Stimulated activated CD8-positive, alpha-beta memory T cell treated with anti-CD3 and anti-CD28 coated beads, Interleukin-4, amount 100 ng/mL, for 1 hour (primary cell): ENCODE measurements at places on chromosomes 4 and X.

GRCh38 chr4:170336238-170336775 is 246.6 kb upstream of the AADAT start:
- DNase-seq = no peak

GRCh38 chrX:65574356-65574755 is 39.8 kb upstream of the LAS1L start:
- no peak for DNase-seq

- DNase-seq = no peak
Measured at GRCh38 chr4:83255584-83255983, 29.0 kb downstream of the COQ2 start.

DNA sequence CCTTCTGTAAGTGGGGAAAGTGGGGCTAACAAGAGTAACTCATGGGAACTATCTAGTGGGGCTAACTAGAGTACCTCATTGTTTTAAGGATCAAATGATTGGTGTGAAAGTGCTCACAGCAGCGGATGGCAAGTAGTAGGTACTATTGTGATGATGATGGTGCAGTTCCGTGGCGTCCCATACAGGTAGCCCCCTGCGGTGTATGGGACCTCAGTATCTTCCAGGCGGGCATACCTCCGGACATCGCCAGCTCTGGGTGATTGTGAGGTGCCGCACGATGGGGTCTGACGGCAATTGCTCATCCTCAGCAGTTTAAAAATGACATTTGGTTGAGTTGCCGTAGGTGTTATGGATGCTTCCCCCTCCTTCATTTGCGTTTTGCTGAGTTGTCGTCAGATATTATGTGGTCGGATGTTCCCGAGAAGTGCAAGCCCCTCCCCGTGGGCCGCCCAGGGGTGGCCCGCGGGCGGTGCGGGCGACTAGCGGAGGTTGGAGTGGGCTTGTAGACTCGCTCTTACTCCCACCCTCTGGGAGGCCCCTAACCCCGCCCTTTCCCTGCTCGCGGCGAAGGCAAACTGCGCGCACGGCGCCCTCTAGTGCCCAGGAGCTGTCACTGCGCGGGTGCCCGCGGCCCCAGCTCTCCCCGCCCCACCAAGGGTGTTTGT is 18.3 kb upstream of the GPR101 start:
- DNase-seq = peak; percentile 60

- DNase-seq = no peak
Measured at GRCh38 chr4:85780664-85781063, 305.7 kb downstream of the ARHGAP24 start.

DNA sequence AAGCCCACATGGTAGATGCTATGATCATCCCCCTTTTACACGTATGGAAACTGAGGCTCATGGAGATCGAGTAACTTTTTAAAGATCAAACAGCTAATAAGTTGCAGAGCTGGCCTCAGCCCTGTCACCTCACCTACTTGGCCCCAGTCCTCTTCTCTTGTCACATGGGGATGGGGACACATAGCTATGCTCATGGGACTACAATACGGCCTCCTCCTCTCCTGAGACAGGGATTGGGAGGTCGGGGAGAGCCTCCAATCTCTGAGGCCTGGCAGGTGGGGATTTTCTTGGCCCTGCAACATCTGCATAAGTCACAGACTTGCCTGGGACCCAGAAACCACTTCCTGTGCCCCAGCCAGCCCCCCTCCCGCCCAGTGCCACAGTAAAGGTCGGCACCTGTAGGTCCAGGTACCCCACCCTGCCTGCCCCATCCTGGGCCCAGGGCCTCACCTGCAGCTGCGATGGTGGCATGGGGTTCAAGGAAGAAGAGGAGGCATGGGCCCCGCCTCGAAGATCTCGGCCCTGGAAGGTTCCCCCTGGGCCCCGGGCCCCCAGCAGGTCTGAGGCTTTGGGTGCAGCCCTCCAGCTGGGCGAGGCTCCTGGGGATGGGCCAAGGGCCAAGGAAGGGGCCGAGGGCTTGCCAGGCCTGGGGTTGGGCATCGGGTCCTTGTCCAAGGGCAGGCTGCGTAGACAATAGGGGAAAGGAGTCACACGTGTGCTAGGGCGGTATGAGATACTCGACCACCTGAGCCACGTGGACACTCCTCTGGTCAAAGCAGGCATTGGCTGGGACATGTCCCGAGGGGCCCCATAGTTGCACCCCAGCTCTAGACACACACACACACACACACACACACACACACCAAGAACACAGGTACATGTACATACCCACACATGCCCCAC is 6.4 kb downstream of the FOXP3 start:
- DNase-seq = no peak

GRCh38 chr4:173752610-173753230 is 222.7 kb upstream of the HAND2 start:
- DNase-seq = no peak

DNA sequence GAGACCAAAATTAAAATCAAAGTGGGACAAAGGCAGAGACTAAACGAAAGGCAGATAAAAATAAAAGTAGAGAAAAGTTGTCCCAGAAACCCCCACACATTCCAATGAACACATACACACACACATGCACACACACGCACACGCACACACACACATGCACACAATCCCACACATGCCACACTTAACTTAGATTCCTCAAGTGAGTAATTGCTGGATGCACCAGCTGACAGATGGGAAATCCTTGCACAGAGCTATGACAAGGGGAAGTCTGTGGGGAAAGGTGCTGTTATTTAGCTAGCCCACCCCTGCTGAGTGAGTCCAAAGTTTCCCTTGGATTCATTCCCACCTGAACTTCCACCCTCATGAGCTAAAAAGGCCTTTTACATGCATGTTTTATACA is 233.9 kb downstream of the RAB28 start:
- DNase-seq = no peak

DNA sequence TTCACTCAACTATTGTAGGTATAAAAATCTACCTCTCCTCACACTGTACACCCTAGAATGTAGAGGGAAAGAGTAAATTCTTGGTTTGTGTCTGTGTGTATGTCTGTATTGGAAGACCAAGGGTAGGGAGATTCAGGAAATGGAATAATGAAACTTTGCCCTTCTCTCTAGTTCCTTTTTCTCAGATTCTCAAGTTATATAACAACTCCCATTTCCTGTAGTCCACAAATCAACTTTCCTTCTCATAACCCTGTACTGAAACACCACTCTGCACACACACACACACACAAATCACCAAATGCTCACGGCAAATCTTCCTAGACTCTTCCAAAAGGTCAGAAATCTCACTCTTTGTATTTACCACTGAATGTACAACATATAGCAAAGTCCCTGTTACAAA is 824.5 kb upstream of the DIAPH2 start:
- DNase-seq = no peak

- DNase-seq = no peak
Measured at GRCh38 chr4:118322831-118323502, 29.8 kb downstream of the PRSS12 start.

DNA sequence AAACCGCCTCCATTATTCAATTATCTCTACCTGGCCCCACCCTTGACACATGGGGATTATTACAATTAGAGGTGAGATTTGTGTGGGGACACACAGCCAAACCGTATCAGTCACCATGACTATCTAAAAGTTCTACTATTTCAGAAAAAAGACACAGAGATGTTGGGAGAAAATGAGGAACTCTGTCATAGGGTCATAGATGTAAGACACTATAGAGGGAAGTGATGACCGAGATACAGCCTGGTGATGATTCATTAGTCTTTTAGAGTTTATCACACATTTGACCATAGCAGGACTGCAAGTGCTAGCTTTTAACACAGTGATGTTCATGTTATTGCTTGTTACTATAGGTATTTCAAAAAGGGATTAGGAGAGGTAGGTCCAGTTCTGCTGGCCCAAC is 357.0 kb upstream of the AADAT start:
- no peak for DNase-seq

DNA sequence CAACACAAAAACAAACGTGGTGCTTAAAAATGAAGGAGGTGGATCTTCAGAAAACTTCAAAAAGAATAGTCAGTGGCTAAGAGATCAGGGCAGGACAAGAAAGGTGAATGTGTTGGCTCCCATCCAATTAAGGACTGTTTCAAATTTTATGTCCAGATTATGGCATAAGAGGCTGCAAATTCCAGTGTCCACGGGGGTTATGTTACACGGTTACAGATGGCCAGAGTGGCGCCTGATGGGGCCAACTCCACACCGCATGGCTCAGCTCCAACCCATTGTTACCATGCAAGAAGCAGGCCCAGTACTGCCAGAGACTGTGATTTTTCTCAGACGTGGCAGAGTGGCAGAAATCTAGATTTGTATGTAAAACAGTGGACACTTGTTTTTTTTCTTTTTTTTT is 168.4 kb upstream of the TENM3 start:
- no peak for DNase-seq

DNA sequence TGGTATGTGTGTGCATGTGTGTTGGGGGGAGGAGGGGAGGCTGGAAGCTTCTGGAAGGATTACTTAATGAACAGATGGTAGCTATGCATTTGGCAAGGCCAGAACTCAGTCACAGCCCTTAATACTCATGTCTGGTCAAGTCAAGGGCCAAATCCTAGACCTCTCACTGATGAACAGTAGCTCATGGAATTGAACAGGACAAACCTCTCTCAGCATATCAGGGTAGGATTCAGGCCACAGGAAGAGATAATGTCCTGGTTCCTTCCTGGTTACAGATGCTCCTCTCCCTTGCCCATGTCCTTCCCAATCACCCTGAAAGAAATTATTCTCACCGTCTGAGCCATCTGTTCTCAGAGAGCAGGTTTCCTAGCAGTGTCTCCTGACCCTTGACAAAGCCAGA is 165.7 kb downstream of the SOWAHB start:
- no peak for DNase-seq

DNA sequence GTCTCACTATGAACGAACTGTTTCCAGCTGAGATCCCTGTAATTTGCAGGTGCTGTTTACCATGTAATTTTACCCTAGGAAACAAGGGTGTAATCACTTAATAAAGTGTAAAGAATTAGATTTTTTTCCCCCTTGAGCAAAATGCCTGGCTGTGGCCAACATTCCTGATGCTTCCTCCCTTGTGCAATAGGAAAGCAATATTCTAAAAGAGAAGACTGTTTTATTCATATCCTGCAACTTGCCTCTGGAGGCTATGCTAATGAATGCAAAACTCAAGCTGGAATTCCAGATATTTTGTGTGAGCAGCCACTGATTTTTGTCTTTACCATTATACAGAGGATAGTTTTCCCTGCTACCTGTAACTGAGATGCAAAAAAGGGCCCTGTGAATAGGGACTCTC is 98.0 kb downstream of the AWAT2 start:
- DNase-seq = no peak

- no peak for DNase-seq
Measured at GRCh38 chrX:17511556-17511955, 136.6 kb downstream of the NHS start.

GRCh38 chr4:129043523-129043922 is 49.8 kb downstream of the SCLT1 start:
- DNase-seq = no peak

- DNase-seq = no peak
Measured at GRCh38 chr4:120466429-120466828, 399.8 kb upstream of the MAD2L1 start.

DNA sequence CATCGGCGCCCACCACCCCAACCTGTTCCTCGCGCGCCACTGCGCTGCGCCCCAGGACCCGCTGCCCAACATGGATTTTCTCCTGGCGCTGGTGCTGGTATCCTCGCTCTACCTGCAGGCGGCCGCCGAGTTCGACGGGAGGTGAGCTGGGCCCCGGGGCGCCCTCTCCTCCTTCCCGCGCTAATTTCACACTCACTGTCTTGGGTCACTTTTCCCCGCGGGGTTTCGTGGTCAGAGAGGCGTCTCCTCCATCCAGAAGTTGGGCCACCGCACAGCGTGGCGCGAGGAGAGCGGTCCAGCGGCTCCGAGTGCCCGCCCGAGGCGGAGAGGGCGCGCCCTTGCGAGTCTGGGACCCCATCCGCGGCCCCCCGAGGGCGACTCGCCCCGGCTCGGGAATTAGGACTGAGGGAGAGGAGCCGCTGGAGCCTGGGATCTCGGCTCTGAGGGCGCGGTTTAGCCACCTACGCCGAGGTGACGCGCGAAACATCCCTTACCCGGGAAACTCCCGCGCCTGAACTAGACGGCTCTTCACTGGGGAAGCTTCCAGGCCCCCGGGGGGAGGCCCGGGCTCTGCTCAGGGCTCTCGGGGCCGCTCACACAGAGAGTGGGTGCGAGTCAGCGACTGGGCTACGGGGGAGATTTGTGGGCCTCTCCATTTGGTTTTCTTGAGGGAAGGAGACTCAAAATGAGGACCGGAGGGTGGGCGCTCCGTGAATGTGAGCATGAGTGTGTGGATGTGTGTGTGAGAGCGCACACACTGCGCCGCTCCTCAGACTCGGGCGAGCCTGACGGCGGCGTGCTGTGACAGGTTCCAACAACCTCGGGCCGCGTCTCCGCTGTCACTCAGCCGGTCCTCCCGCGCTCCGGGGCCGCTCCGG is 551 bp downstream of the NPNT start:
- DNase-seq = no peak

DNA sequence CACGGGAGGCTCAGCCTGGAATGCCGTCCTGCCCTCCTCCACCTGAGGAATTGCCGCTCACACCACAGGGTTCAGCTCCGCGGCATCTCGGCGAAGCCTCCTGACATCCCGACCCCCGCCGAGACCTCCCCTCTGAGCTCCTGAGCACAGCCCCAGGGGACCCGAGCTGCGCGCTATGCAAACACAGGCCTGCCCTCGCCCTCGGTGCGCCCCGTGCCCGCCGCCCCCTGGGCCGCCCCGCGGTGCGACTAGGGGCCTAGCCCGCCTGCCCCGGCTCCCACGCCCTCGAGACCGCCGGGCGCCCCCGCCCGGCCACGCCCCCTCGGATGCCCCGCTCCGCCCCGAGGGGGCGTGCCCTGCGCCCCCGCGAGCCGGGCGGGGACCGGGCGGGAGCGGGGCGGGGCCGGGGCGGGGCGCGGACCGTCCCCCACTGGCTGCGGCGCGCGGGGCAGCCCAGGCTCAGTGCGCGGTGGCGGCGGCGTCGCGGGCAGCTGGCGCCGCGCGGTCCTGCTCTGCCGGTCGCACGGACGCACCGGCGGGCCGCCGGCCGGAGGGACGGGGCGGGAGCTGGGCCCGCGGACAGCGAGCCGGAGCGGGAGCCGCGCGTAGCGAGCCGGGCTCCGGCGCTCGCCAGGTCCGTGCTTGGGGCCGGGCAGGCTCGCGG is at the start of gene FGFR3:
Gene FGFR3, plus strand, starts transcription at position 462 of the 664 bp plus-strand sequence. CDS start 642 bp downstream, outside the sequence.
- peak; percentile 8 for DNase-seq
